Activated CD8-positive, alpha-beta memory T cell treated with anti-CD3 and anti-CD28 coated beads, Interleukin-2, amount 50 U/mL, for 4 hours (primary cell): ENCODE measurements at places on chromosomes 2 and 18.

- no peak for DNase-seq
Measured at GRCh38 chr2:133324150-133324561, 244.1 kb downstream of the NCKAP5 start.

GRCh38 chr2:190315273-190315672, 4.4 kb downstream of the HIBCH start:
- DNase-seq = no peak

GRCh38 chr2:84888401-84889276, 7.8 kb upstream of the TRABD2A start:
- DNase-seq = no peak

- no peak for DNase-seq
Measured at GRCh38 chr2:148826791-148827190, 48.2 kb upstream of the KIF5C start.

DNA sequence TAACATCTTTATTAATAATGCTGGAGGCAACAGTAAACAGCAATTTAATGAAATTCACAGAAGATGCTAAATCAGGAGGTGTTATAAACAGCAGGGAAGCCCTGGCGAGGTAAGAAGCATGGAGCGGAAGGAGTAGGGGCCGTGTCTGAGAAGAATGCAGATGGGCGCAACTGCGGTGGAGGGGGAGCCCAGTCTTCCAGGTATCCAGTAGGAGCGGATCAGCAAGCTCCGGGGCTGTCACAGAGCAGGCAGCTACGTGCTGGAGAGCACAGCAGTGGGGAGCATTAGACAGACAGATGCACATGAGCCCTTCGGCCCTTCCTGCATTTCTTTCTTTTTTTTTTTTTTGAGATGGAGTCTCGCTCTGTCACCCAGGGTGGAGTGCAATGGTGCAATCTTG, 82.3 kb downstream of the SH3RF3 start:
- DNase-seq = no peak

GRCh38 chr2:119846021-119846420, 86.3 kb downstream of the PTPN4 start:
- DNase-seq = no peak

- no peak for DNase-seq
Measured at GRCh38 chr2:99084256-99084655, 57.3 kb upstream of the C2orf15 start.

- no peak for DNase-seq
Measured at GRCh38 chr2:206647985-206648384, 5.7 kb downstream of the FAM237A start.

DNA sequence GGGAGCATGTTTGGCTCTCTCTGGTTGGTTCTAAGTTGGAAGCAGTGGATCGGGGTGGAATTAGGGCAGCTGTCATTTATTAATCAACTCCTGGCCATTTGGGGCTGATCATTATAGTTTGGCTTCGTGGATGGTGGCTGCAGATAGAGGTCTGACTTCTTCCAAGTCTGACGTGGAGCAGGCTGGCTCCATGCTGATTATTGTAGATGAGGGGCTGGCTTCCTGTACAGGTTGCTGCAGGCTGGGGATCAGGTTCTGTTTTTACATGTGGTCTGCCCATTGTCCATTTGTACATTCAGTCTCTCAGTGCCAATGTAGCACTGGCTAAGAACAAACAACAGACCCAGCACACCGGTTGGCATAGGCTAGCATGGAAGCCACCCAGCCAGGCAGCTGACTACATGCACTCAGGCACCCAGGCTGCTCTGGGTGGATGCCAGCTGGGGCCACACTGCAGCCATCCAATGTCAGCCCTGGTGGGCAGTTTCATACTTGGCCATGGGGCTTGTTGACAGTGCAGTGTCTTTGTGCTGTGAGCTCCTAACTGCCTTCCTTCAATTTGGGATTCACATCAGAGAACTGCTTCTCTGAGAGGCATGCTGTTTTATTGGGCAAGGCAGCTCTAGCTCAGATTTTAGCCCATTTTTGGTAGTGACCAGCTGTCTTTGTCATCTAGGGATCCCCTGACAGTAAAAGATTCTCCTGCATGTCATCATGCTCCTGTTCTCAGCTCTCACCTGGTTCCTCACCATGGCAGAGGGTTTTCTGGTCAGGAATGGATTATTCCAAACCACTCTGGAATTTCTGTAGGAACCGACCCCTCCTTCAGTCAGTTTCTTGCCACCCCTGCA, 25.4 kb downstream of the NPAS2 start:
- DNase-seq = no peak

- no peak for DNase-seq
Measured at GRCh38 chr2:128494307-128494639, 175.6 kb upstream of the HS6ST1 start.
